ENCODE measurements at places on chromosomes 2 and 18.

GRCh38 chr2:211494536-211494935 is 938.1 kb downstream of the CPS1 start:
- no peak for DNase-seq

- DNase-seq = no peak
Measured at GRCh38 chr2:204657024-204657423, 111.7 kb downstream of the PARD3B start.

DNA sequence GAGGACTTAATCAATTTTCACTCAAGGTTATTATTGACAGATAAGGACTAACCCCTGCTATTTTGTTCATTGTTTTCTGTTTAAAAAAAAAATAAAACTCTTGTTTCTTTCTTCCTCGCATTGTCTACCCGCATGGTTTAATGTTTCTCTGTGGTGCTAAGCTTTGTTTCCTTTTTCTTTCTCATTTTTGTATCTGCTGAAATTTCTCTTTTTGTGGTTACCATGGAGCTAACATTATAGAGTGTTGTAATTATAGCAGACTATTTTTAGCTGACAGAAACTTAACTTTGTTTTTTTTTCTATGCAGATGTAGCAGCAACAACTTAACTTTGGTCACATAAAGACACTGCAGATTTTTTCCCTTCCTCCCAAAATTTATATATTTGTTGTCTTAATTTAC is 43.1 kb upstream of the CHN1 start:
- no peak for DNase-seq

DNA sequence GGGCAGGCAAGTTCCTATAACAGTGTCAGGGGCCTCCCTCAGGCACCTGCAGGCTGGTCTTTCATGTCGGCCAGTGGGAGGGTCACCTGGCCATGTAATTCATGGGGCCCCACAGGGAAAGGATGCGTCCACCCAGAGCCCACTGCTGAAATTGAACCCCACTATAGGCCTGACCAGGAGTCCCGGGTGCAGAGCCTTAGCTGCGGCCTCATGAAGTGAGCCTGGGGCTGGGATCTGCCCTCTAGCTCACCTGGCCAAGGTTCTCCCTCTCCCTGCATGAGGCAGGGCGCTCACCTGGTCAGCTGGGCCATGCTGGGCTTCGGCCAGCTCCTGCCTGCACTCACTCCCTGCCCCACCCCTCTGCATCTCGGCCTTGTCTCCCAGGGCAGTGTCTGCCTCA is 41.1 kb downstream of the C1QL2 start:
- no peak for DNase-seq

- no peak for DNase-seq
Measured at GRCh38 chr2:96287273-96287856, 18.0 kb downstream of the SNRNP200 start.

DNA sequence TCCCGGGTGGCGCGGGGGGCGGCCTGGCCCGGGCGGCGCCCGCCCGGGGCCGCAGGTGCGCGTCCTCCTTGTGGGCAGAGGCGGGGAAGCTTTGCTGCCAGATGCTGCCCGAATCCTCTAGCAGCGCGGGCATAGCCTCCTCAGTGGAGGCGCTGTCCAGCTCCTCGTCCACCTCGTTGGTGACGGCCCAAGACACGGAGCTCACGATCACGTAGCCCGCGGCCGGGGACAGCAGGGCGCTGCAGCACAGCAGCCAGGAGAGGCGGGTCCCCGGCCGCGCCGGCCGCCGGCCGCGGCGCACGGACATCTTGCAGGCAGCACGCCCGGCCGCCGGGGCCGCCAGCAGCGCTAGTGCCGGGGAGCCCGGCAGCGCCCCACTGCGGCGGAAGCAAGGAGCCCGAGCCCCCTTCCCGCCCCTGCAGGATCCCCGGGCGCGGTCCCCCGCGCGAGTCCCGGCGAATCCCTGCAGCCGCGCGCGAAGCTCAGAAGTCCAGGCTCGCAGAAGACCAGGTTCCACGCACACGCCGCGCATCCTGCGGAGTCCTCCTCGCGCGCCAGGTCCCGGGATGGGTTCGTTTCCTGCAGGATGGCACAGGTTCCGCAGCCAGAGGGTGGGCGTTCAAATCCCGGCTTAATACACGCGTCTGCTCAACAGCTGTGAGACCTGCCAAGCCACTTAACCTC is at the start of gene CREG2:
Gene CREG2 (minus strand): TSS at position 353 of the 684 bp plus-strand sequence. CDS start 46 bp downstream, at position 307.
- DNase-seq = peak; percentile 61

DNA sequence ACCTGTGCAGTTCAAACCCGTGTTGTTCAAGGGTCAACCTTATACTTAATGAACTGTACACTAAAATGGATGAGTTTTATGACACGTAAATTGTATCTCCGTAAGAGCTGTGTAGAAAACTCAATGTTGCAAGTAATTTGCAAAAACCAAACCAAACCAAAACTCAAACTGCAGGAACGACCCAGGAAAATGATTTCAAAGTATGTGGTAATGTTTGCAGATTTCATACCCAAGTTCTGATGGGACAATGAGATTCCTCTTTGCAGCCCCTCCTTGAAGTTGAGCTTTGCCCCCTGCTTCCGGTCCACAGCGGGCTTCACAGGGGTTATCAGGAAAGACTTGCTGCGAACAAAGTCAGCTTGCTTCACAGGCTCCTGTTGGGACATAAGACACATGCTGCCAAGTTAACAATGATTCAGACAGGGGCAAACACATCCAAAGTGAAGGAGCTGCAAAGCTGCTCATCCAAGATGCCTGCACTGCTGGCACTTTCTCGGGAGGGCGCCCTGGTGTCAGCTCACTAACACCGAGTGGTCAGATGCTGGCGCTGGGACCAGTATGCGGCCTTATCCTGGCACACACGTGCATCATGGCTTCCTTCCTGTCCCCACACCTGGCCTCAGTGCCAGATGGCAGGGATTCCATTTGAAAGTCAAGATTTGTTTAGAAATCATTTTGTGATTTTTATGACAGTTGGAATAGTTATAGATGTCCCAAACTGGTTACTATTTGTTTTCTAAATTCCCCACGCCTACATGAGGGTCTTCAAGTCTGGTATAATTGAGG is 65.2 kb upstream of the MGAT4A start:
- no peak for DNase-seq

DNA sequence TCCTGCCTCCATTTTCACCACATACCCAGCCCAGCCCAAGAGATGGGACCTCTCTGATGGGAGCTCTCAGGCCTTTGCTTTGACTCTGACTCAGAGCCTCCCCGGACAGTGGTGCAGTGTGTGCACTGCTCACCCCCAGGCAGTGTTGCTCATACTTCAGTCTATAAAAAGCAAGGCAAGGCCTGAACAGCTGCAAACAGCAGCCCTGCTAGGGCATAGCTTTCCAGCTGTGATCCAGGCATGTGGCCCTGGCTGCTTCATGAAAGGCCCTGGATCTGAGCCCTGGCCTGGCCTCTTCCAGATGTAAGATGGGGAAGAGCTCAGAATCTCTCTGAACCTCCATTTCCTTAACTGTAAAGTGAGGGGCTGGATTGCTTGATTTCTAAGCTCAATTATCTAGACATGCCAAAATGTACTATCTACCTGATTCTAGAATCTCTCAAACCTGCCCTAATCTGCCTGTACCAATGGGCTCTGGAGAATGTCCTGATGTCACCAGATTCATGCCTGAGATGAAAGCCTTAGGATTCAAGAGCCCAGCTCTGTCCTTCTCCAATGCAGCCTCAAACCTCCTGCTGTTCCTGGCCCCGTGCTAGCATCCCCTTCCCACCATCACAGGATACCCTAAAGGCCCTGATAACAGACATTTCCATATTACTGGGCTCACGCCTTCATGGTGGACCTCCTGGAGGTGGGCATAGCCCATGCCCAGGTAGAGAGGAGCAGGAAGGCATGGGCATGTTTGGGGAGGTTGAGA is 206.9 kb downstream of the ARL4C start:
- DNase-seq = peak; percentile 92

GRCh38 chr2:207341804-207342203 is 176.1 kb upstream of the KLF7 start:
- DNase-seq = no peak

DNA sequence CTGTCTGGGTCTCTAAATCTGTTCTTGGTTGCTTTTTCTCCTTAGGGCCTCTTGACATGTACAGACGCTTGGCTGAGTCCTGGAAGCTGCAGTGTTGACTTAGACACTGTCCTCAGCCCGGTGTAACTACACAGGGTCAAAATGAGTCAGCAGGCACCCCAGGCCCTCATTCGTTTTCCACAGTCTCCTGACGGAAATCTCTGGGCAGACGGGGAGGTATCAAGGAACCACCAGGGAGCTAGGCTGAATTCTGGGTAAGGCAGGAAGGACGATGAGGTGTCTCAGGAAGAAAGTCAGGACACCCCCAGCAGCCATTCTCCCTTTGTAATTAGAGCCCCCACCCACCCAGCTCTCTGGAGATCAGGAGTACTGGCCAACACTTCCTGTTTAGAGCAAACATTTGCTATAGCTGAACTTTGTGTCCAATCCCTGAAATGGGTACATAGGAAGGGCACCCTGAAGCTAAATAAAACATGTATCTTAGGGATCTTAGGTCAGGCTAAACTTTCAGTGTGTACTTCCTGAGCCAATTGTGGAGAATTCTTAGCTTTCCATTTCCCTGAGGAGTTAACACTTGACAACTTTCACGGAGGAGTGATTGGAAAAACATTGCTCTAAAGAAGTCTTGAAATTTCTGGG is 23.9 kb upstream of the EPAS1 start:
- DNase-seq = no peak

GRCh38 chr2:191436368-191437055 is 191.3 kb downstream of the MYO1B start:
- no peak for DNase-seq

DNA sequence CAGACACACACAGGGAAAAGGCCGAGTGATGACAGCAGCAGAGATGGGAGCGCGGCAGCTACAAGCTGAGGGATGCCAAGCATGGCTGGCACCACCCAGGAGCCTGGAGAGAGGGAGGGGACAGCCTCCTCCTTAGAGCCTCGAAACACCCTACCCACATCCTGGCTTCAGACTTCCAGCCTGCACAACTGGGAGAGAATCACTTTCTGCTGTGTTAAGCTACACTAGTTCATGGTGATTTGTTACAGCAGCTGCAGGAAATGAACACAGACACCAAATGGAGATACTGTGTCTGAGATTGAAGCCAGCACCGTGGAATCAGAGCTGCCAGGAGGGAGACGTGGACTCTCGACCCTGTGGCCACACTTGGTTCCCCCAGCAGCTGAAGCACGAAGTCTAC is 27.5 kb upstream of the FOSL2 start:
- DNase-seq = no peak

- DNase-seq = no peak
Measured at GRCh38 chr18:13457327-13457726, 238.8 kb downstream of the LDLRAD4 start.

- DNase-seq = no peak
Measured at GRCh38 chr2:234864506-234864905, 87.3 kb upstream of the SH3BP4 start.

- peak; percentile 27 for DNase-seq
Measured at GRCh38 chr2:21773168-21773567, 649.4 kb downstream of the TDRD15 start.

GRCh38 chr2:180823546-180824141 is 156.8 kb upstream of the UBE2E3 start:
- DNase-seq = peak; percentile 74

DNA sequence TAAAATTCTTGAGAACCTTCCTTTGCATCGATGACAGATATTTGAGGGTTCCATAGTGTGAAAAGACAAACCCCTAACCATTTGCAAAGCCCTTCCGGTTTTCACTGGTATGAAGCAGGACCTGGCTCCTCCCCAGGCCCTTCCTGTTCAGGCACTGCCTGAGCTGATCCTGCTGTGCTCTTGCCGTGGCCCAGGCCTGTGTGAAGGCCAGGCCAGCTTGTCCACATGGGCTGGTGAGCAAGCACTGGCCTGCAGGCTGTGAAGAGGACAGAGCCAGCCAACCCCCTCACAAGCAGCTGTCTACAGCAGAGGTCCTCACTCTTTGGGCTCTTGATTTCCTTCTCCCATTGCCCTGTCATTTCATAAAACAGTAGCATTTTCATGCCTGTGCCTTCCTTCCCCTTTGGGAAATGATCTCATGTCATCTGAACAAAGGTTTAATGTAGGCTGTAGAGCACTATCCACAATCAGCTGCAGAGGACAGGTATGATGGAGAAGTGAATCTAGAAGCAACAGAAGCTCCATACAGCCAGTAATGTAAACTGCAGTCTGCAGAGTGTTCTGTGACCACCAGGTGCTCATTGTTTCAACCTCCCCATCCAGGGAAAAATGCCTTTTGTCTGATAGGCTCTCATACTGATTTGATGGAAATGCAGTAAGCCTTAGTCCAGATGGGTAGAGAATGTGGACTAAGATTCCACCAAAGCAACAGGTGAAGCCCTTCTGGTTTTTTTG is 19.8 kb downstream of the MPHOSPH10 start:
- DNase-seq = no peak

GRCh38 chr2:88321449-88322248 is 130.8 kb downstream of the FOXI3 start:
- no peak for DNase-seq

DNA sequence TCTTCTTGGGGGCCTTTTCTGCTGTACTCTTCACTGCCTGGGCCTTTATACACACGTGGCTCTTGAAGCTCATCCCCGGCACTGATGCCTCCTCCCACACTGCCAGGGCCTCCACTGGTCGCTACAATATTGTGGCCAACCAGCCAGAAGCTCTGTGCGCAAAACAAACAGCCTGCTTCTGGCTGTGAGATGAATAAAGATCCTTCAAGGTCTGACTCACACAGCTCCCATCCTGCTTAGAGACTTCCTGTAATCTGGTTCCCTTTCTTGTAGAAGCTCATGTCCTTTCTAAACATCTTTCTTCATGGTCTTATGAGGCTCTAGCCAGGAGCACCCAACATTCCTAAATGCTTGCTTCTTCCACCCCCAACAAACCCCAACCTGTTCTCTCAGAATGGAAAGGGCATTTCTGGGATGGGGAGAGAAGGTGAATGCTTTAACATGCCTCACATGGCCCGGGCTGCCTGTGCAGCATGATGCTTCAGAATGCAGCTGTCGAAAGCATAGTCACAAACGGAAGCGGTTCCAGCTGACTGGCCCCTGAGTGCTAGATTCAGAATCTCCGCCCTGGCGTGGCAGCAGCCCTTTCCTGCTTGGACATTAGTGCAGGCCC is 24.6 kb downstream of the NRP2 start:
- peak; percentile 91 for DNase-seq

- no peak for DNase-seq
Measured at GRCh38 chr18:35463050-35463449, 34.7 kb downstream of the INO80C start.

DNA sequence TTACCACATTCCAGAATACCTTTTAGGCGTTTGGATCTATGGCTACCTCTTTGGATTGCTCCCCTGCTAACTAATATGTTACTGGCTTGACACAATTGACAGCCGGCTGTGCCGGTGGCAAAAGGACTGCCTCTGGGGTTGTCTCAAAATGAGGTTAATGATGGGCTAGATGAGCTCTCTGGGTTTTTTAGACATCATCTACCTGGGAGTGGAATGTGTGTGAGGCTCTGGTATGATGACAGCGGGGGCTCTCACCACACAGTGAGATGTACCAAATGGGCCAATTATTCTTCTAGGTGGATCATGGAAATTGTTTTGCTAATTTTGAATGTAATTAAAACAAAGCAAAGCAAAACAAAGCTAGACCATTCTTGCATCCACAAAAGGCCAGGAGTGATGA is 391.1 kb upstream of the SPRED2 start:
- no peak for DNase-seq

- no peak for DNase-seq
Measured at GRCh38 chr2:158578703-158579330, 122.1 kb downstream of the PKP4 start.

Measured in fibroblast of skin of scalp (primary cell).